ENCODE measurements at places on chromosomes 7 and 10. TPM values are rescaled to one million over a fixed set of nuclear protein-coding genes. Genes with fewer than 3 reads are reported as not detected.

TMEM139 gene
- not detected for total RNA-seq

CACNB2 gene
- 35.1 TPM for total RNA-seq

SHH gene
- 0.63 TPM for total RNA-seq

DKK1 gene
- 2.5 TPM for total RNA-seq
